ENCODE measurements at places on chromosomes 7 and 10.

DNA sequence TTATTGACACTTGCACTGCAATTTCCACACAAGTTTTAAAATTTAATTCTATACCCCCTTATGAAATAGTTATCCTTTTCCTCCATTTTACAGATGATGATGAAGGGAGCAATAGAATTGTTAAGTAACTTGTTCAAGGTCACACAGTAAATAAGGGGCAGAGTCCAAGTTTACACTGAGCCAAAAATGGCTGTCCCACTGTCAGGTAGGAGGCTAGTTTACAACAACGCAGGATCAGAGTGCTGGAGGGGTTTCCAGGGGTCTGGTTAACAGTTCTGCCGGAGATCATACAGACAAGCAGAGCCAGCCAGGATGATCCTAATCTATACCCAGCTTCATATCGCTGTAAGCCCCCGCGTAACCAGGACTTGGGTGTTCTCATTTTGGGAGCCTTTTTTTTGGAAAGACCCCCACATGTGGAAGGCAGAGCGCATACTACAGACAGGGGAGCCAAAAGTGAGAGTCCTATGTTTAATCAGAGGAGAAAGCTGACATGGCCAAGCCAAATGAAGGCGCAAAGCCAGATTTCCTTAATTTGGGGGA lies 524 bp upstream of the UNC5B start:
- no peak for DNase-seq

DNA sequence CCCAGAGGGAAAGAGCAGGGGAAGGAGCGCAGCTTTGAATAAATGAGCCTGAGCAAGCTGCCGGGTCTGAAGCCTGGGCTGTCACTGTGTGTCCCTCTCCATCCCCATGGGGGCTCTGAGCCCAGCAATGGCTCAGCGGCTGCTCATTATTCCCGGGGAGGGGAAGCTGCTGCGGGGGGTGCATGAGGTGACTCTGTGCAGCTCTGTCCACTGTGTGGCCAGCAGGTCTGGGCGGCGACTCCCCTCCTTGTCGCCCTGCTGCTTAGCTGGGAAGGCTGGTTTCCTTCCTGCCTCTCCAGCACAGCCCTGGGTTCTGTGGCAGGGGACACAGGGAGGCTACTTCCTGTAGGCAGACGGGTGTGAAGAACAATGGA lies 234.2 kb downstream of the PRPF18 start:
- DNase-seq = no peak

DNA sequence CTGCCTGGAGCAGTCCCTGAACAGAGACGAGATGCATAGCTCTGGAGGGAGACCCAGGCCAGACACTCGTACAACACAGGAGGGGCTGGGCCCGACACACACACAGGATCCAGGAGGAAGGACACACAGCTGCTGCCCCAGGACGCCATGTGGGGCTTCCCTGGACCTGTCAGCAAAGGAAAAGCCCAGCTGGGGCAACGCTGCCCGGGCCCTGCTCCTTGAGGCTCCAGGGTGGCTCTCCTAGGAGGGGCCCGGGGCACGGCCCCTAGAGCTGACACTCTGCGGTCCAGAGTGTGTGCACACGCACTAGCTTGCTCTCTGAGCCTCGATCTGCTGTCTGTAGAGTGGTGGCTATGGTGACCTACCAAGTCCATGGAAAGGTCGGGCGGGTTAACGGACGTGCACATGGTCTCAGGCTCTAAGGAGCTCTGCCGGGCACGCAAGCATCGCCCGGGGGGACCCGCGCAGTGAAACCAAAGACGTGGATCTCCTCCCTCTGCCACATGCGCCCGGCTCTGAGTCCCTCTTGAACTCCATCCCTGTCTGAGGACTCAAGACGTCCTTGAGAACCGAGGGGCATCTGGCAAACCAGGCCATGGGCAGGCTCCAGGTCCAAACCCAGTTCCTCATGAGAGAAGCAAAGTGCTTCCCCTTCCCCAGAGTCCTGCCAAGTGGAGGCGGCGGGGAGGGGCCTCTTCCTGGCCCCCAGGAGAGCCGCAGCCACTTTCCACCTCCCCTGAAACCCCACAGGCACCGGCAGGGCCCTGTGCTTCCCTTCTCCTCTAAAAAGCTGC lies 279.0 kb downstream of the ELFN1 start:
- no peak for DNase-seq

DNA sequence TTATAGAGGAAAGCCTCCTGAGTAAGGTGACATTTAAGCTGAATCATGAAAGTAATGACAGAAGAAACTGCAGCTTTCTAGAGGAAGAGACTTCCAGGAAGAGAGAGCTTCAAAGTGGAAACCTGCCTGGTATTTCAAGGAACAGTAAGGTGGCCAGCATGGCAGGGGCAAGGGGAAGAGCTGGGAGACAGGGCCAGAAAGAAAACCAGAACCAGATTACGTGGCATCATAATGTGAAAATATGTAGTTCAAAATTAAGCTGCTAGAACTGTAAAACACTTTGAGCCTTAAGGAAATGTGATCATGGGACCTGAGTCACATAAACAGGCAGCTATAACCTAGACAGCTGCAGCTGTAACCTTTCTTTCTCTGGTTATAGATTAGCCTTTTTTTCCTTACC lies 238.0 kb upstream of the FOXK1 start:
- no peak for DNase-seq

DNA sequence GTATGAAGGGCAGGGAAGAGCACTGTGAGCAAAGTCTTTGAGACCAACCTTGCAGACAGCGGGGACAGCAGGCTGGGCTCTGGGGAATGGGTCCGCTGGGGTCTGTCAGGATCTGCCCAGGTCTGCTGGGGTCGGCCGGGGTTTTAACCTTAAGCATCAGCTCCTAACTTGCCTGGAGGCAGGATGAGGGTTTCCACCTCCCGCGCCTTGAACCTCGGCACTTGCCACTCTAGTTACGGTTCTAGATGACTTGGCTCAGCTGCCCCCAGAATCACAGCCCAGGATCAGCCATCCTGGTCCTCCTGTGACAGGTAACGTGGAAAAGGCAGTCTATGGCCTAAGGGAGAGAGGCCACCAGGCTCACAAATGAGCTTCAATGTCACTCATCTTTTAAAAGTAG lies 50.4 kb upstream of the CACUL1 start:
- no peak for DNase-seq

DNA sequence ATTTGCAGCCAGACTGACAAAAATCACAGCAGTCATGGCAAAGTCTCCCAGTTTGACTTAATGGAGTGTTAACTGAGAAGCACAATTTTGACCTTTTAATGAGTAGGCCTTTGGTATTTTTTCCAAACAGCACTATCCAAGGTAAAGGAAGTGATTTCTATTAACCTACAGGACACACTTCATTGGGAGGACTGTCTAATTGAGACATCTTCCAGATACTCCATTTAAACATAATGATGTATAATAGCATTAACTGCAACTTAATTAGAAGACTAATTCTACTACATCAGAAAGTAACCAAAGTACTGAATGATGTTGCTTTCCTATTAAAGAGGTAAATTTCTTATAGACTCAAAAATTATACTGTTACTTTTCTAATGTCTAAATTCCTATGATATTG lies 61.1 kb downstream of the TWIST1 start:
- DNase-seq = no peak

DNA sequence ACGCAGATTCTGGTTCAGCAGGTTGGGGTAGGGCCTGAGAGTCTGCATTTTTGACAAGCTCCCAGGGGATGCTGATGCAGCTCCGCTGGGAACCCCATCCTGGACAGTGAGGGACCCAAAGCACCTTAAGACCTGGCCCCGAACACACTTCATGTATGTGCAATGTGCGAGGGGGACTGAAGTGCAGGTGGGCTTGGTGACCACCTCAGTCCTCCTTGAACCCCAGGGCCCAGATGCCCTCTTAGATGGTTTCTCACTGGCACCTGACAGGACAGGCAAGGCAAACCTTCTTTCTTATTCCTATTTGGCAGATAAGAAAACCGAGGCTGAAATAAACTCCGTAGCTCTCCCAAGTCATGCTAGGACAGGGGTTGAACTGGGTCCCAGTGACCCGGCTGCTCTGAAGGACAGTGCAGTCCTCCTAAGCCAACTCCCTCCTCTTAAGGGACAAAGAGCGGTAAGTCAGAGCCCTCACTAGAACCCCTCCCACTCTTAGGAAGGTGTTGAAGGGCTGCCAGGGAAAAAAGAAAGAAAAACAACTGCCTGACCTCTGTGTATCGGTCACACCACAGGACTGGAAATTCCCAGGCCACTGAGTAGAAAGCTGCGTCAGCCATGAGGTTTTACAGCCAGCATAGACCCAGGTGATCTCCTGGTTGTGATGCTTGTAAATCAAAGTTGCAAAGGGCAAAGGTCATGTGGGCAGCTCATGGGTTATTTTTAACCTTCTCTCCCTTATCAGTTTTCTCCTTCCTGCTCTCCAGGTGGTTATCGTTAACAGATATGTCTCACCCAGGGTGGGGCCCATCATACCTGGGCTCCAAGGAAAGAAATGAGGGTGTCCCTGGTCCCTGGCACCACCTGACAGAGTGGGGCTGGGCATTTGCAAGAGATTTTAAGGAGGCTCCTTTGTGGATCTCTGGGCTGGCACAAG lies 90.9 kb upstream of the SMNDC1 start:
- DNase-seq = no peak

GRCh38 chr10:7797582-7797981 lies 9.6 kb downstream of the ATP5F1C start:
- no peak for DNase-seq

DNA sequence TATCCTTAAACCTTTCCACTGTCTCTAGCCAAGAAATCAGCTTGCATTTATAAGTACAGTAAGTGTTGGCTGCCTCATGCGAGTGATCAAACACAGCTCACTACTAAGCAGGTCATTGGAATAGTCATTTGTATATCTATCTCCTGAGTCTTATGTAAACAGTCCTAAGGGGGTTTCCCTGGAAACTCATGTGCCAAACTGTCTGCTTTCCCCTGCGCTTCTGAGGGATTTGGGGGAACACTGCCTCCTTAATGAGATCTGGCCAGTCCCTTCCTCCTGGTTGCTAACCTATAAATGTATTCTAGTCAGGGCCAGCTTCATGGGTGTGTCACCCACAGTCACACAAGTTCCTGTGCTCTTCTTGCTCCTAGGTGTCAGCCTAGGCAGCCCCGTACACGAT lies 133.1 kb downstream of the CD36 start:
- DNase-seq = peak; percentile 46

GRCh38 chr7:76261329-76261728 lies 41.1 kb upstream of the HSPB1 start:
- no peak for DNase-seq

GRCh38 chr7:99642027-99642426 lies 25.3 kb downstream of the ZSCAN25 start:
- DNase-seq = no peak

- DNase-seq = peak; percentile 88
These were observed 14.4 kb upstream of the RBM20 start for GRCh38 chr10:110629680-110630191.

- DNase-seq = no peak
These were observed 290.9 kb downstream of the CRPPA start for GRCh38 chr7:16130111-16131110.

DNA sequence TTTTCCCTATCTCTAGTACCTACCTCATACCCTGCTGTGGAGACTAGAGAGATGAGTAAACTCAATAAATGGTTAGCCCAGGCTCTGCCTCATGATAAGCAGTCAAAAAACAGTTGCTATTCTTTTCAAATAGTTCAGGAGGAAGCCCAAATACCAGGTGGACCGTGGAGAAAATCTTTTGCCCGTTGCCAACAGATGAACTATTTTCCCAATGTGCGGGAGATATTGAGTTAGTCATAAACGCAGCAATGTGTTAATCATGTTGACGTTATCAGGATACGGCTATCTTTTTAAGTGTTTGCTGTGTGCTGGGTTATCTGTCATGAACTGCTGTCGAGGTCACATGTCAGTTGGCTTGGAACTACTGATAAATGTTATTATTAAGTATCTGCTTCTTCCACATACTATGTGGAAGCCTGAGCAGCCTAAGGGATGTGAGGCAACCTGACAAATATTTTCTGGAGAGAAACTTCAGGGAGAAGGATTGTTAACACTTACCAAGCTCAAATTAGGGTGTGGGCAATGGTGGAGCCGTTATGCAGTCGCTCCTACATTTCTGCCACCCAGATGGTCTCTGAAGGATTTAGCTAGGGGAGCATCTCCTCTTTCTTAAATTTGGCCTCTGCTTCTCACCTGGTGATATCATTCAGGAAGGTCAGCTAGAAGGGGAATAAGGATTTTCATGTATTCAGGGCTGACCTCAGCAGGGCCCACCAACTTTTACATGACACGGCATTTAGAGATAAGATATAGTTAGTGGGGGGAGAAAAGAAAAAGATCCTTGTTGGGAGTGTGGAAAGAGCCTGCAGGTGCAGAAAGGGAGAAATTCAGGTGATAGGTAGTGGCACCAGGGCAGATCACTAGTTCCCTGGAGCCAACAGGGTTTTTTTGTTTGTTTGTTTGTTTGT lies 33.5 kb upstream of the SLC26A3 start:
- DNase-seq = no peak

DNA sequence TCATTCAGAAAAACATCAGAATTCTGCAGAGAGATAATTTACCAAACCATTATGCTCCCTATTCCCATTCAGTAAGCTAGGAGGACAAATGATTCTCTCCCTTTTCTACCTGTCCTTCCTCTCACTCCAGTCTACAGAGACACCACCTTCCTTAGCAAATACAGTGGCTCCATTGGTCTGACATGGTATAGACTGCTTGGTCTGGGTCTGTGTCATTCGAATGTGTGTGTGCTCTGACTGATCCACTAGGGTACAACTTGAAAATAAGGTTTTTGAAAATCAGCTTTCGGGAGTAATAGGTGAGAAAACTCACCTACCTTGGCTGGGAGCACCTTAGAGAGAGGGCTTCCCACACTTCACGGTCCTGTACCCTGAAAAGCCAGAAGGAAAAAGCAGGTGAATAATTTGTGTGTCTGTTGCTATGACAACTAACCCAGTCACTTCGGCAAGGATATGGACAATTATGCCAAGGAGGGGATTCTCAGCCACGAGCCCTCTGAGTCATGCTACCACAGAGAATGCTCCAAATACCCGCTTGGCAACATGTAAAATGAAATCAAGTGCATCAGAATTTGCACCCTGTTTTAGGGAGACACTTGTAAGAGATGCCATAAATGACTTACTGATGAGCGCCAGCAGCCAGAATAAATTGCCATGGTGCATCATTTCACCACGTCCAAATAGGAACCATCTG lies 114.5 kb upstream of the PRKCQ start:
- no peak for DNase-seq

- DNase-seq = peak; percentile 29
These were observed 202.8 kb downstream of the RAPGEF5 start for GRCh38 chr7:22154143-22154529.

- no peak for DNase-seq
These were observed 265.3 kb upstream of the LRGUK start for GRCh38 chr7:133861876-133862275.

GRCh38 chr7:41830271-41830670 lies 127.4 kb upstream of the INHBA start:
- no peak for DNase-seq

Data from NCI-H1417 (cell line).